ENCODE measurements at places on chromosomes 2 and 18. TPM values are rescaled to one million over a fixed set of nuclear protein-coding genes. Genes with fewer than 3 reads are reported as not detected.

Gene NEU2
- polyA plus RNA-seq = not detected

Gene AQP12A
- polyA plus RNA-seq = not detected

Gene TTN
- polyA plus RNA-seq = 653 TPM

Gene GLI2
- polyA plus RNA-seq = 1.4 TPM

Gene LYPD1
- 0.33 TPM for polyA plus RNA-seq

Gene RASGRP3
- polyA plus RNA-seq = 27.2 TPM

Gene UGT1A3
- not detected for polyA plus RNA-seq

Gene ALK
- not detected for polyA plus RNA-seq

Gene ADGRF3
- 0.08 TPM for polyA plus RNA-seq

Gene CFC1
- polyA plus RNA-seq = not detected

Gene CYP20A1
- polyA plus RNA-seq = 5.9 TPM

Gene FOXD4L1
- polyA plus RNA-seq = 0.08 TPM

Gene TRIM43B
- polyA plus RNA-seq = not detected

Gene ERFE
- polyA plus RNA-seq = 0.36 TPM

Gene NCOA1
- polyA plus RNA-seq = 17.3 TPM

Gene ADAM17
- polyA plus RNA-seq = 6.5 TPM

Gene RBM45
- polyA plus RNA-seq = 10.1 TPM

Gene CDH2
- polyA plus RNA-seq = 169 TPM

Gene NLRC4
- polyA plus RNA-seq = 0.44 TPM
